ENCODE measurements at places on chromosomes 5 and 9. TPM values are rescaled to one million over a fixed set of nuclear protein-coding genes. Genes with fewer than 3 reads are reported as not detected.

The PCDHA1 gene
- not detected for total RNA-seq

The KCNV2 gene
- total RNA-seq, result not detected

The C9 gene
- total RNA-seq, result not detected

The CNTRL gene
- 9.2 TPM for total RNA-seq

The AMBP gene
- total RNA-seq, result 0.64 TPM

The UBAC1 gene
- 63.0 TPM for total RNA-seq

The FOXE1 gene
- 0.08 TPM for total RNA-seq

The CCDC192 gene
- total RNA-seq, result not detected

The RNF180 gene
- 2.0 TPM for total RNA-seq

DNA sequence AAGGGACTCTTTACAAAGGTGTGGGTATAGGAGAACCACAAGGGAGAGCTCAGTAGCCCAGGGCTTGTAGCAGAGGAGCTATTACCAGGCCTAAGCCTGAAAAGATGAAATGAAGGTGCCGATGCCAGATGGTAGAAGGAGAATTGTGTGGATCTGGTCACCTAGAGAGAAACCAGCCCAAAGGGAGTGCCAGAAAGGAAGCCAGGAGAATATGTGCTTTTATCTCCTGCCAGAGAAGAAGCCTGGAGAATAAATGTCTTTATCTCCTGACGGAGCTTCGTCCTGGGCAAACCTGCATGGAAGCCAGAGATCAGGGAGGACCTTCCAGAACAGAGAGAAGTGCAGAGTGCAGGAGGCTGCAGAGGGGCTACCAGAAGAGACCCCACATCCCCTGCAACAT, 142.6 kb downstream of the MED10 start:
- no peak for DNase-seq

GRCh38 chr5:7586480-7586879, 190.5 kb downstream of the ADCY2 start:
- DNase-seq, result no peak

GRCh38 chr9:108961151-108961550, 27.0 kb downstream of the ABITRAM start:
- no peak for DNase-seq

DNA sequence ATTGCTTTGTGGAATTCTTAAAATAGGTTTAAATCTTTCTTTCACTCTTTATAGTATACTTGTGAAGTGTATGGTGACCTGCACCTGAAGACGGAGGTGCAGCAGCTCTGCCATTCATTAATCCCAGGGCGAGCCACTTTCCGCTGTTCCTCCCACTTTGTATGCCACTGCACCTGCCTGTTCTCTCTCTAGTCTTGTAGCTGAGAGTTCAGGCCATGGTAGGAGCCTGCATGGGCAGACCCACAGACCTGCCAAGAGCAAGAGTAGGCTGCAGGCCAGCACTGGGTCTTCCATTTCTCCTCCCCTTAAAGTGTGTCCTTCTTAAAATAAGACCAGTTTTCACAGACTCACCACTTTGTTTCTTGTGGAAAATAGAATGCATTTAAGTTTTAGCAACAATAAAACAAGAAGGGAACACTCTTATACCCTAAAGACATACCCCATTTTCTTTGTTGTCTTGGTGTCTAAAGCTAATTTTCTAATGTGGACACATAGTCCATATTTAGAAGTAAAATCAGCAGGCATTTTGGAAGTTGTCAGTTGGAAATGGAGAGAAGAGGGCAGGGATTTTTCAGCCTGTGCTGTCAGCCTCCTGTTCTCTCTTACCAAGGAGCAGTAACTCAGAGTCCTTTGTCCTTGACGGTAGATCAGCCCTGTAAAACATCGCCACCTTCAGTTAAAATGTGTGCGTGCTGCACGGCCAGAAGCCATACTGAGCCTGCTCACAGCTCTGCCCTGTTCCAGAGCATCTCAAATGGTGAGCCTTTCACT, 103.2 kb downstream of the SNCAIP start:
- peak; percentile 37 for DNase-seq

GRCh38 chr5:142674531-142675469, 11.1 kb downstream of the FGF1 start:
- DNase-seq, result no peak

DNA sequence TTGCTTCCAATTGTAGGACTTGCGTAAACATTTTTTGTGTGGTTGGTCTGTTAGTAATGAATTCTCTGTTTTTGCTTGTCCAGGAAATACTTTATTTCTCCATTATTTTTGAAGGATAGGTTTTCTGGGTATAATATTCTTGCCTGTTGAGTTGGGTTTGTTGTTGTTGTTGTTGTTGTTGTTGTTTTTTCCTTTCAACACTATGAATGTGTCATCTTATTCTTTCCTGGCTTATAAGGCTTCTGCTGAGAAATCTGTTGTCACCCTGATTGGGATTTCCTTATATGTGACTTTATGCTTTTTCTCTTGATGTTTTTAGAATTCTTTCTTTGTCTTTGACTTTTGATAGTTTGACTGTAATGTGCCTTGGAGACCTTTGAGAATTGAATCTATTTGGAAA, 39.8 kb downstream of the SLF1 start:
- no peak for DNase-seq

GRCh38 chr9:85172001-85172978, 502.8 kb downstream of the NTRK2 start:
- no peak for DNase-seq

GRCh38 chr9:75198436-75198835, 110.1 kb downstream of the OSTF1 start:
- no peak for DNase-seq

GRCh38 chr5:68303038-68303738, 87.6 kb downstream of the PIK3R1 start:
- DNase-seq, result no peak

DNA sequence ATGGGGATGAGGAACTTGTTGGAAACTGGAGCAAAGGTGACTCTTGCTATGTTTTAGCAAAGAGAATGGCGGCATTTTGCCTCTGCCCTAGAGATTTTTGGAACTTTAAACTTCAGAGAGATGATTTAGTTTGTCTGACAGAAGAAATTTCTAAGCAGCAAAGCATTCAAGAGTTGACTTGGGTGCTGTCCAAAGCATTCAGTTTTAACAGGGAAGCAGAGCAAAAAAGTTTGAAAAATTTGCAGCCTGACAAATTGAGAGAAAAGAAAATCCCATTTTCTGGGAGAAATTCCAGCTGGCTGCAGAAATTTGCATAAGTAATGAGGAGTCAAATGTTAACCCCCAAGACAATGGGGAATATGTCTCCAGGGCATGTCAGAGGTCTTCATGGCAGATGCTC, 682.3 kb upstream of the ST8SIA4 start:
- no peak for DNase-seq

DNA sequence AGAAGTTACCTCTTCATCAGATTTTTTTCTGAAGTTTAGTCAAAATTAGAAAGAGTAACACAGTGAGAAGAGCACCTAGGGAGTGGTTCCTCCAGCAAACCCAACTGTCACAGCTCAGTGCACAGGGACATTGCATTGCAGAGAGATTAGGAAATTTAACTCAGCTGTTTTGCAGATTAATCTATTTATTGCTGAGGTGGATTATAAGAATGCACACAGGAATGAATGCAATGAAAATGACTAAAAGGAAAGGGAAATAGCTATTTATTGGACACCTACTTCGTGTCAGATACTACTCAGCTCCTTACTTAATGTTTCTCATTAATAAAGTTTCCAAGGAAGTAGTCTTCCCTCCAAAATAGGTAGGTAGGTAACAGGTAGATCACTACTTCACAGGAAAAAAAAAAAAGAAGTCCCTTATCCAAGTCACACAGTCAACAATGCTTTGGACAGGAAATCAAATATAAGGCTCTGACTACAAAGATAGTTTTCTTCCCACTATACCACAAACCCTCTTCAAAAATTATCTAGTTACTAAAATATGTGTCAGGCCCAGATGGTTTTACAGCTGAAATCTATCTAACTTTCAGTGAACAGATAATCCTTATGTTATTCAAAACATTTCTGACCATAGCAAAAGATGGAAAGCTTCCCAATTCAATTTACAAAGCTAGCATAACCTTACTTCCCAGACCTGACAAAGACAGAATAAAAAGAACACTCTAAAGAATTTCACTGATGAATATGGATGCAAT, 442.2 kb upstream of the MPDZ start:
- no peak for DNase-seq

- no peak for DNase-seq
Observed at GRCh38 chr5:139903795-139904565, 108.4 kb downstream of the PSD2 start.

DNA sequence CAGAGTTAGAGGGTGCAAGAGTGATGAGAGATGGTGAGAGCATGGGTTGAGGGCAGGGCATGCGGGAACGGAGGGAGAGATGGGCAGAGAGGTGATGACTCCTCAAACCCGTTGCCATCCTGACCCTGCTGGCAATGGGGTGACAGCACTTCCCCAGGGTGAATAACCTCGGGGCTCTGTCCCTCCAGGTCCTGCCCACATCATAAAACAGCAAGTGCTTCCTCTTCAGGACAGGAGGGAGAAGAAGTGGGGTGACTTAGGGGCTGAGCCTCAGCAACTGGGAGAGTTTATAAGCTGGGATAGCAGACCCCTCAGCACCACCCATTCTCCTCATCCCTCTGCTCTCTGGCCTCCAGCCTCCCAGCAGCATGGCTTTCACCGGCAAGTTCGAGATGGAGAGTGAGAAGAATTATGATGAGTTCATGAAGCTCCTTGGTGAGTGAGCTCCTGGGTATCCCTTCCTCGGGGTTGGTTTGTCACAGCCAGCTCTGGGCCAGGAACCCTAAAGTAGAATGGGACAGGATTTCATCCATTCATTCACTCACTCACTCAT, at the start of gene FABP6:
Gene FABP6, plus strand, starts transcription at position 317 of the 553 bp plus-strand sequence. Its CDS starts 52 bp downstream, at position 369.
- no peak for DNase-seq

DNA sequence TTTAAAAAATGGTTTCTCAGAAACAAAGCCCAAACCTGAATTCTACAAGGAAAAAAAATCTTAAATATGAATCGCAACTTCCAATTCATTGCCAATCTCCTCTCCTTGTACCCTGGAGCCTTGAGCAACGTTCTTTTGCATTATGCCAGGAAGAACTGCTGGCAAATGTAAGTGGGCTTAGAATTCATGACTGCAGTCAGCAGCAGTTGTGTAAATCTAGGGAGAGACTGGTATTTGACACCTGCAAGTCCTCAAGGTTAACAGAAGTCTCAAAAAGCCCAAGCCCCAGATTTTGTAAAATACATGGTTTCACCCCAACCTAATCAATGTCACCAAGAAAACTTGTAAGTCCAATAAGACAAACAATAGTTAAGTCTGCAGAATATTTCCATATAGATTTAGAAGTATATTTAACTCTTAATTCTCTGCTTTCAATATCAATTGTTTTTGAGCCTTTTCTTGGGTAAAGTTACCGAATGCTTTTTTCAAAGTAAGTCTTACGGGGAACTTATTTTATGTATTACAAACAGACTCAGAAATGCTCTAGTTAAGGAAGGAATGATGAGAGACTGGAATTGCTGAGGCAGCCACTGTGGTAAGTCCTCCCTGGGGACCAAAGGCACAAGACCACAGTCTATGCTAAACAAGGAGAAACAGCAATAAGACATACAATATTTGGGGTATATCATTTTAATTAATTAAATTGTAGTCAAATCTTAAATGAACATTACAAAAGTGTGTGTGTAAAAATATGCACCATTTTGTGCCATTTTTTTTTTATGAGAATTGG, 31.3 kb downstream of the ELL2 start:
- no peak for DNase-seq

DNA sequence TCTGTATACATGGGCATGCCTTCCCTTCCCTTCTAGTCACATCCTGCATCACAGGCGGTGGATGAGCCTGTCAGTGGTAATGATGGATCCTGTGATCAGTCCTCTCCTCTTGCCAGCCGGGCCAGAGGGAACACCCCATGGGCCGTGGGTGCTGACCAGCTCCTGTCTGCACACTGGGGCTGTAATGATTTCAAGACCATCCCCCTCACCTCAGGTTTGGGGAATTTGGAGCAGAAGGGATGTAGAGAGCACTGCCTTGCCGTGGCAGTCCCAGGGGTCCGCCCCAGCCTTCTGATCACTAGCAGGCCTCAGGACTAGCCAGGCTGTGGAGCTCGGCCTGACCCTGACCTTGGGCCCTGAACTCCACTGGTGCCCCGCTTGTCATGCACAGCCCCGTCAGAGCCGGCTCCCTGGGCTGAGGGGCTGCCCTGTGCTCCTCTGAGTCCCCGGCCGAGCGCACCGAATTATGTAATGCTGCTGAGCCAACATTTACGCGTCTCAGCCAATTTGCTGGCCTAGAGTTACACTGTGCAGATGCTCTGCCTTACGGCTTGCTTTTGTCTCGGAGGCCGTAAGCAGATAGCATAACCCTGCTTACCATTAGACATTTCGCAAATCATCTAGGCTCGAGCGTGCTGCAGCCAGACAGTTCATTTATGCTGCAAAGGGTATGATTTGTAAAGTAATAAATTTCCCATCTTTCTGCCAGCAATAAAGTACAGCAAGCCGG, 155.3 kb downstream of the MACROH2A1 start:
- peak; percentile 78 for DNase-seq

DNA sequence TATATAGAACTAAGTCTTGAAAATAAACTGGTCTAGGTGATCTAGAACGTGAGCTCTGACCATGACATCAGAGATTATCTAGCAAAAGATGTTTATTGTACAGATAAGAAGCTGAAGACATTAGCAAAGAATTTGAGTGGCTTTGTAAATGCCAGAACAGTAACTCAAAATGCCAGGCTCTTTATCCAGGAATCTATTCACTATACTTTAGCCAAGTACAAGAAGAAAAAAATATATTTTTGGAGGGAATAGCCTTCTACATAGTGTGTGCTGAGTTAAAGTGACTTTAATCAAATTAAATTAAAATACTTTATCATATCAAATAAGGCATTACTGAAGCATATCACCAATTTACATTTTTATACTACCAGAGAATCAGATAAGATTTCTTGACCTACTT, 132.6 kb upstream of the ITGA1 start:
- DNase-seq, result no peak

GRCh38 chr9:92444841-92445240, 20.6 kb upstream of the OMD start:
- no peak for DNase-seq

DNA sequence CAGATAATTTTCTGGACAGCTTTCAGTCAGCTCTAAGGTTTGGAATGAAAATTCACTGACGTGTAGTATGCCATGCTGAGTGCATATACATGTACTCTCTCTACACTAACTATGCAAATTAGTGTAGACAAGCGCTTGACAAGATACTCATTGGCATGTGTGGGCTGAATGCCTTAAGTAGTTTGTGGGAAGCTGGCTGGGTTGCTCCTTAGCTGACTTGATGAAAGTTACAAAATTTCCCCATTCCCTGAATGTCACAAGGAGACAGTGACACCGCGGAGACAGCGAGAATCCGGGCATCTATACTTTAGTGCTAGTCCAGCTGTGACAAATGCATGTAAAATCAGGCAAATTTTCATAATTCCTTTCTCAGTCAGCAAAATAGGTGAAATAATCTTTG, 51.6 kb upstream of the C5orf46 start:
- DNase-seq, result no peak

Data from left colon (tissue), 2 donors.